ENCODE measurements at places on chromosomes 2 and 18.

GRCh38 chr2:183541766-183542165 is 417.5 kb downstream of the NUP35 start:
- DNase-seq, result no peak

DNA sequence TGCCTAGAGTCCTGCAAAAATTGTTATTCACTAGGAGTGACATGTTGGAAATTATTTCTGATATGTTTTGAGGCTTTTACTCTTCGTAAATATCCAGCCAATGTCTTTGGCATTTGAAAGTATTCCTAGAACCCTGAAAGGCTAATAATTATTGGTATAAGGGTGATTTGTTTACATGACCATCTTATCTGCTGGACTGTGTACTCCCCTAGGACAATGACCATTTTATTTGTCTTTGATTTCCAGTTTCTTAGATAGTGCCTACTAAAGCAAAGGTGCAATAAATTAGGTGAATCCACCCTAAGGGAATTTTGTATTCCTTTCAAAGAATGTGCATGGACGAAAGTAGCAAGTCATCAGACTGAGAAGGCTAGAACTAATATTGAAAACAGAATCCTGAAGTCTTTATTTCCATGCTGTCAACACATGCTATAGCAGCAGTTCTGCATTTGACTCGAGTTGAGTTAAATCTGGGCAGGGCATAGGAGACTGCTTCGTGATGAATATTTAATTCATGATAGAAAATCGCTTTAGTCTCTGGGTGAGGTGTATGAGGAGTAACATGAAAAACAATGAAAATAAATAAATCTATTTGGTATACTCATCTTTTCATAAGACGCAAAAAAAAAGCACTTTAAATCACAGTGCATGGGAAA is 235.7 kb downstream of the GPD2 start:
- no peak for DNase-seq

DNA sequence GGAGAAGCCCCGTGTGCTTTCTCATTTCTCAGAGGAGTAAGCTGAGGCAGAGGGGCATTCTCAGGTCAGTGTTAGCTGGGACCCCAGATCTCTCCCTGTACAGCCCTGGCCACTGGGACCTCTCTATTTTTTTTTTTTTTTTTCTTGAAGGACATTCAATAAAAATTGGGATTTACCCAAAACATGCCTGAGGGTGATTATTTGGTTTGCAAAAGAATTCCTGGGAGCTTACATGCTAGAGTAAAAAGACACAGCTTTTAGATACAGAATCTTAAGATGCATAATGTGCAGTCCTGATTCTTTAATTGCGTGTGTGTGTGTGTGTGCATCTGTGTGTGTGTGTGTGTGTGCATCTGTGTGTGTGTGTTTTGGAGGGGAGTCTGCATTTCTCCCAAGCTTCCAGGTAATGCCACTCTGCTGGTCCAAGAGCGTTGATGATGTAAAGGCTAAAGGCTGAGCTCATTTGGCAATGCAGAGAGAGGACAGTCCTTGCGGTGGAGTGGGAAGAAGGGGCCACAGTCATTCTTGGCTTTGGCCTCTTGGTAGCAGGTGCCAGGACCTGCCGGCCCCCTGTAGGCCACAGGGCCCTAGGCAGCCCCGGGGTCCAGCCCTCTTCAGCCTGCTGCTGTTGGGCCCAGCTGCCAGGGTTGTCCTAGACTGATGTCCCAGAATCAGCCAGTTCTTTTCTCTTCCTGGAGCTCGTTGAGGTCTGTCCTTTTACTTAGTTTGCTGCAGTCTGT is 74.1 kb upstream of the MCFD2 start:
- DNase-seq, result no peak

- DNase-seq, result no peak
Measured at GRCh38 chr2:154343282-154343681, 355.2 kb upstream of the KCNJ3 start.

- DNase-seq, result no peak
Measured at GRCh38 chr2:122982936-122983335, 1042.2 kb upstream of the CNTNAP5 start.

DNA sequence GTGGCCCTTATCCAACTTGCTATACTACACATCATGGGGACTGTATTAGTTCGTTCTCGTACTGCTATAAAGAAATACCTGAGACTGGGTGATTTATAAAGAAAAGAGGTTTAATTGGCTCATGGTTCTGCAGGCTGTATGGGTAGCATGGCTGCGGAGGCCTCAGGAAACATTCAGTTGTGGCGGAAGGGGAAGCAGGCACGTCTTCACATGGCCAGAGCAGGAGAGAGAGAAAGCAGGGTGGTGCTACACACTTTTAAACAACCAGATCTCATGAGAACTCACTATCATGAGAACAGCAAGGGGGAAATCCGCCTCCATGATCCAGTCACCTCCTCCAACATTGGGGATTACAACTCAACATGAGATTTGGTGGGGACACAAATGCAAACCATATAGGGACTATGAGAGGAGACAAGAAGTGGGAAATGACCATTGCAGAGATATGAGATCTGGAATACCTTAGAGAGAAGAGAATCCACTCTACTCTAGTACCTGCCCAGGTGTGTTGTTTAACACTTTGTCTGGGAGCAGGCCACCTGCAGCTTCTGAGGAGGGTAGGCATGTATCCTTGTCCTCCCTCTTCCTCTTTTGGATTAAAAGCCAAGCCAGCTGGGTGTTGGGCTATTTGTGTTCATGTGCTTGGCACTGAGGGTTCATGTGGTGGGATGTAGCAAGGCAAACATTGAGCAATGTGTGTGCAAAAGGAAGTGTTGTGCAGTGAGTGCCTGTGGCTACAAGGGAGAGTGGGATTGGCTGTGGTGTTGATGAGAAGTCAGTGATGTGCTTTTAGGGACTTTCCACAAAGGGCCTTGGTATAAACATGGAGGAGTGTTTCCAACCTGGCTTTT is 22.8 kb downstream of the TTLL4 start:
- DNase-seq, result no peak

GRCh38 chr18:62446511-62446910 is 76.3 kb upstream of the ZCCHC2 start:
- DNase-seq, result no peak
